A549 treated with dexamethasone at 1 μM for 4 hours (cell line): ENCODE measurements at places on chromosomes 2 and 18. TPM values are rescaled to one million over a fixed set of nuclear protein-coding genes. Genes with fewer than 3 reads are reported as not detected.

MROH2A gene
- 0.14 to 0.37 TPM (median 0.30 TPM) in 5 replicates for total RNA-seq

VSNL1 gene
- not detected in 5 replicates for total RNA-seq

ECEL1 gene
- 0.15 to 0.28 TPM (median 0.21 TPM) in 5 replicates for total RNA-seq

GGCX gene
- 38.3 to 43.4 TPM (median 41.7 TPM) in 5 replicates for total RNA-seq

AGXT gene
- not detected in 5 replicates for total RNA-seq

PSMA8 gene
- total RNA-seq: not detected in 5 replicates

UGT1A4 gene
- total RNA-seq: 0.07 TPM in 1 of 5 replicates, not detected in the others

XDH gene
- 0.83 to 1.6 TPM (median 1.1 TPM) in 5 replicates for total RNA-seq

ABCB11 gene
- 0.02 to 0.08 TPM (median 0.06 TPM) in 5 replicates for total RNA-seq

ZNF532 gene
- total RNA-seq: 19.9 to 28.6 TPM (median 24.8 TPM) in 5 replicates

MRPS5 gene
- total RNA-seq: 75.9 to 79.2 TPM (median 76.8 TPM) in 5 replicates

CABLES1 gene
- total RNA-seq: 15.2 to 18.2 TPM (median 16.6 TPM) in 5 replicates

SCN9A gene
- total RNA-seq: 2.2 to 5.0 TPM (median 4.3 TPM) in 5 replicates

ADCY3 gene
- total RNA-seq: 70.4 to 93.5 TPM (median 81.9 TPM) in 5 replicates

GALNT13 gene
- 7.9 to 11.3 TPM (median 10.0 TPM) in 5 replicates for total RNA-seq

SLC38A11 gene
- 0.05 to 0.14 TPM (median 0.10 TPM) in 4 of 5 replicates, not detected in the other for total RNA-seq

TMEM200C gene
- not detected in 5 replicates for total RNA-seq

SERPINB11 gene
- 0.08 to 0.22 TPM in 2 of 5 replicates, not detected in the others for total RNA-seq

POTEJ gene
- not detected in 5 replicates for total RNA-seq

ZSWIM2 gene
- total RNA-seq: not detected in 5 replicates

NOL4 gene
- total RNA-seq: not detected in 5 replicates

SPHKAP gene
- 0.01 TPM in 1 of 5 replicates, not detected in the others for total RNA-seq

UGT1A10 gene
- 0.05 TPM in 1 of 5 replicates, not detected in the others for total RNA-seq

SGPP2 gene
- total RNA-seq: 0.46 to 0.84 TPM (median 0.51 TPM) in 5 replicates

C1QL2 gene
- 0.30 to 0.86 TPM (median 0.67 TPM) in 5 replicates for total RNA-seq

REG1B gene
- total RNA-seq: not detected in 5 replicates

COQ10B gene
- total RNA-seq: 15.8 to 18.8 TPM (median 17.3 TPM) in 5 replicates

ANKRD44 gene
- total RNA-seq: 1.7 to 4.9 TPM (median 2.7 TPM) in 5 replicates

SEPTIN10 gene
- 37.1 to 50.7 TPM (median 48.1 TPM) in 5 replicates for total RNA-seq

TRIB2 gene
- 0.27 to 0.69 TPM (median 0.53 TPM) in 5 replicates for total RNA-seq

PROKR1 gene
- total RNA-seq: 0.01 to 0.05 TPM (median 0.04 TPM) in 3 of 5 replicates, not detected in the others

PDIA6 gene
- total RNA-seq: 311 to 376 TPM (median 357 TPM) in 5 replicates

ATP8B1 gene
- total RNA-seq: 5.3 to 8.5 TPM (median 7.6 TPM) in 5 replicates
